ENCODE measurements at places on chromosomes 13 and 19.

DNA sequence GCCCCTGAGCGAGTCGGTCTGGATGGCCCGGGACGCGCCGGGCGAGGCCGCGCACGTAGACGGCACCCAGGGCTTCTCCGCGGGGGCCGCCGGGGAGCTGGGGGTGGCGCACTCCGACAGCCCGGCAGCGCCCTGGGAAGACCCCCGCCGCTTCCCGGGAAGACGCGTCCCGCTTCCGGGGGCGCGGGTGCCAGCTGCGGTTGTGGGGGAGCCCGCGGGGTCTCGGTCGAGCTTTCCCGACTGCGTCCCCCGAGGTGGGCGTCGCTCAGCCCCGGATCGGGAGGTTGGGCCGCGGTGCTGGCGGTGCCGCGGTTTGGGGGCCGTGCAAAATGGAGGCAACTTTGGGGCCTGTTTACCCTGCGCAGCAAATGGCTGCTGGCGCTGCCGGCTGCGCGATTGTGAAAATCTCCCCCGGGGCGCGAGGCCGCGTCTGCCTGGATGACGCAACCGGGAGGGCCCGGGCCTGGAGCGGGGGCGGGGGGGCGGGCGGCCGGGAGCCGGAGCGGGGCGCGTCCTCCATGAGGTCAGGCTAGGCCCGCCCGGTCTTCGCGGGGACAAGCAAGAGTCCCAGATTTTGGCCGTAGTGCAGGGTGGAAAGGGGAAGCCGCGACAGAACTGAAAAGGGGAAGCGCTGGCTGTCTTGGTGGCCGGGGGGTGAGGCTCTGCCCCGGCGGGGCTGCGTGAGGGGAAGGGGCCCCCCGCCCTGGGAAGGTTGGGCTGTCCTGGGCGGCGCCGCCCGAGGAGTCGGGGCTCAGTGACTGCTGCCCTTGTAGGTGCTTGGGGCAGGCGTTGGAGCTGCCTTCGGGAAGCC, 11.3 kb downstream of the PEAK3 start:
- DNase-seq = no peak

GRCh38 chr19:45477186-45477585, 9.4 kb downstream of the FOSB start:
- DNase-seq = no peak

GRCh38 chr13:32415019-32415418, 12.9 kb downstream of the N4BP2L1 start:
- no peak for DNase-seq

- no peak for DNase-seq
Measured at GRCh38 chr19:14761607-14762006, 16.8 kb downstream of the ADGRE2 start.

- DNase-seq = no peak
Measured at GRCh38 chr13:32114284-32114950, 82.8 kb downstream of the FRY start.

DNA sequence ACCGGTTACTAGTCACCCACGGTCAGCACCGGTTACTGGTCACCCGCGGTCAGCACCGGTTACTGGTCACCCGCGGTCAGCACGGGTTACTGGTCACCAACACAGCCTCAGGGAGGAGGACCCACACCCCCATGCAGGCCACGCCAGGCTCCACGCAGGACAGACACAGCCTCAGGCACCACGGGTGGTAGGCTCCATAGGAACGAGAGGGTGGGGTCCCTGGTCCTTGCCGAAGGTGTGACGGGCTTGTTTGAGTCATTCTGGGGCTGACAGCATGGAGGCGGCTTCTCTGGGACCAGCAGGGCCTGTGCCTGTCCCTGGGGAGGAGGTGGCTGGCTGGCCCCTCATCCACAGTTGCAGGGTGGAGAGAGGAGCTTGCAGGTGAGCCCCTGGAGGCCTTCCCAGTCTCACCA, 122.8 kb upstream of the SOX1 start:
- DNase-seq = no peak

GRCh38 chr13:89951341-89951740, 1396.1 kb upstream of the MIR17HG start:
- no peak for DNase-seq

DNA sequence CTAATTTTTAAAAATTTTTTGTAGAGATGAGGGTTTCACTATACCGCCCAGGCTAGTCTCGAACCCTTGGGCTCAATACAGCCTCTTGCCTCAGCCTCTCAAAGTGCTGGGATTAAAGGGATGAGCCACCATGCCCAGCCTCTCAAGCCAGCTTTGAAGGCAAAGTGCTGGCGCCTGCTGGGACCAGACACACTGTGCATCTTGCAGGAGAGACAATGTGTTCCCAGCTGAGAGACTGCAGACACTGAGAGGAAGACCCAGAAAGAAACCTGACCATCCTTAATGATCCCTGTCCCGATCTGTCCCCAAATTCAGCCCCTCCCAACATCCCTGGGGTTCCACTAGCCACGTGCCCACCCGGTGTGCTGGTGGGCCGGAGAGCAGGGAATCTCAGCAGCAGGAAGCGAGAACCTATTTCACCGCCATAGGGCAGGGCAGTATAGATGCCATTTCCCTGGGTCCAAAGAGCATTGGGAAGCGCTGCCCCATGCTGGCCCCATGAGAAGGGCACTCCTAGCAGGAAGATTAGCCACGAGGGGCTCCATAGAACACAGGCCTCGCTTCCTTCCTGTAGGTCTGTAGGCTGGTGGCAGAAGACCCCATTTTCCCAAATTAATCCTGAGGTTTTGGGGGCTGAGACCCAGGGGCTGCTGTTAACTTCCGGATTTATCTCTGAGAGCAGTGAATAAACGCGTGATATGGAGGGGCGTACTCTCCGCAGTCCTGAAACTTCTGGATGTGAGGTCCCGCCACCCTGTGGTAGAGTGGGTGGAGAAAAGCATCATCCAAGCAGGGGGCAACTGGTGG, 968 bp downstream of the RAVER1 start:
- DNase-seq = no peak

- DNase-seq = no peak
Measured at GRCh38 chr19:14441041-14441938, 8.2 kb downstream of the PKN1 start.

- DNase-seq = no peak
Measured at GRCh38 chr13:75771818-75772217, 135.7 kb downstream of the LMO7 start.

GRCh38 chr13:114140131-114140905, 7.9 kb upstream of the RASA3 start:
- DNase-seq = no peak

- no peak for DNase-seq
Measured at GRCh38 chr13:98606296-98606695, 29.4 kb upstream of the STK24 start.

DNA sequence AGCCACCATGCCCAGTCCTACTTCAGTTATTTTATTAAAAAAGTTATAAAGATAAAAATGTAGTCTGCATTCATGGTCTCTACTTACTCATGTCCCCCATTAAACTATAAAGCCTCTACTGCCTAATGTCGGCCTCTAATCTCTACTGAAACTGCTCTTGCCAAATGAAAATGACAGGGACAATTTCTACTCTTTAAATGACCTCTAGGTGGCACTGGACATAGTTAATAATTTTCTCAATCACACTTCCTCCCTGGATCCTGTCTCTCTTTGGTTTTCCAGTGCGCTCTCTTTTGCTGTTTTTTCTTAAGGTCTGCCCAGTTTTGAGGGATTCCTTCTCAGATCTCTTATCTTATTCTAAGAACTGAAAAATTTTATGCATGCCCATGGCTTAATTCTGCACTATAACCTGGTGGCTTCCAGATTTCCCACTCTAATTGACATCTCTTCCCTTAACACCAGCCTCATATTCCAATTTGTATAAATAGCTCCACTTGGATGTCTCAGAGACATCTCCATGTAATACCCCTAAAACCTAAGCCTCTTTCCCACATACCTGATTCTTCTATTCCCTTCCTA, 54.3 kb downstream of the MTMR6 start:
- DNase-seq = peak; percentile 23

- no peak for DNase-seq
Measured at GRCh38 chr13:28306325-28306724, 168.0 kb downstream of the PAN3 start.
